ENCODE measurements at places on chromosomes 12 and 14.

DNA sequence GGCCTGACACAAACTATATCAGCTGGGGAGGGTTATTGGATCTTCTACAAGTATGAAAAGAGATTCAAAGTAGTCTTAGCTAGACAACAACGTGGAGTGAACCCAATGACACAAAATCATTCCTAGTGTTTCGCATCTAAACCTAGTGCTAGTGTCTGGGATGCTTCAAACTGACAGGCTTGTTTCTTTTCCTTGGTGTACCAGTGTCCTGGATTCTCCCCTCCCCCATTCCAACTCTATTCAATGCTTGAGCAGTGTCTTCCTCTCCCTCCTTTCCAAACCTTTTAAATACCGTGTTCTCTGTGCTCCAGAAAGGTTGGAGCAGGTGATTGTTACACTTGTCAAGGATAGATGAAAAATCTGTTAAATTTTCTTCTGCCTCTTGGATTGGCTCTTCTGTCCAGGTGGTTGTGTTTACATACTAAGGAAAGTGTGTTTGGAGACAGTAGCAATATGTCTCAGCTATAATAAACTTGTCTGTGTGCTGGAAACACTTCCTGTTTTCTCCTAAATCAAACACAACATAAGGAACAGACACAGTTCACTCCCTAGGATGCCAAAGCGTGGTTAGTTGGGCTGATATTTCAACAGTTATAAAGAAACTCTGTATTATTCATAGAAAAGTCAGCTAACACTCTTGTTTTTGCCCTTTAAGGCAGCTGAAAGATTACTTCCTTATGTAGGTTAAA is 14.4 kb upstream of the GUCY2C start:
- DNase-seq: no peak

DNA sequence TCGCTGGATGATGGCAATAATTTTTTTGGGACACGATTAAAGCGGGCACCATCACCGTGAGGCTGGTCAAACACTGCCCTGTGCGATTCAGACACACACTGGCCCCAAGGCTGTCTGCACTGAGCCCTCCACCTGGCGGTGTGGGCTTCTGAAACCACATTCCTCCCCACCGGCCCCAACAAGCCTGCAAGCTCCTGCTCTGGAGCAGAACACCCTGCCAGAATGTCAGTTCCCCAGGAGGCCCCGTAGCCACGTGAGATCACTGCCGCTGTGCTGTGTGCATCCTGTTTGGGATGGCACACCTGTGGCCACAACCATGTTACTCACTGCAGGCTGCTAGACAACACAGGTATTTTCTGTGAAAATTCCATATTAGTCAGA is 7.9 kb downstream of the GSC start:
- no peak for DNase-seq

- no peak for DNase-seq
Measured at GRCh38 chr12:77104286-77104685, 38.9 kb upstream of the E2F7 start.

- DNase-seq: no peak
Measured at GRCh38 chr12:125966641-125967040, 901.4 kb downstream of the AACS start.

All from forelimb muscle (tissue), 1 donor.